PC-9 (cell line): ENCODE measurements at places on chromosomes 12 and 14.
A peak's percentile ranks its signal among the peaks of the same experiment; 100 is the strongest.

DNA sequence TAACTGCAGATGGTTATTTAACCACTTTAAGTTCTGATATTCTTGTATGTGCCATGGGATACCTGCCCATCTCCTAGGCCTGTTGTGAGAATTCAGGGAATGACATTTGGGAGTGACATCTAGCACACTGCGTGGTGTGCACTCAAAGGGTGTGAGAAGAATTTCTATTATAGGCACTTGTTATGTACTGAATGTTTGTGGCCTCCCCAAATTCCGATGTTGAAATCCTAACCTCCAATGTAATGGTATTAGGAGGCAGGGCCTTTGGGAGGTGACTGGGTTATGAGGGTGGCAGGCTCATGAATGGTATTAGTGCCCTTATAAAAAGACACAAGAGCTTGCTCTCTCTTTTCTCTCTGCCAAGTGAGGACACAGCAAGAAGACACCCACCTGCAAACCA, 27.6 kb downstream of the VCPKMT start:
- no peak for DNase-seq

DNA sequence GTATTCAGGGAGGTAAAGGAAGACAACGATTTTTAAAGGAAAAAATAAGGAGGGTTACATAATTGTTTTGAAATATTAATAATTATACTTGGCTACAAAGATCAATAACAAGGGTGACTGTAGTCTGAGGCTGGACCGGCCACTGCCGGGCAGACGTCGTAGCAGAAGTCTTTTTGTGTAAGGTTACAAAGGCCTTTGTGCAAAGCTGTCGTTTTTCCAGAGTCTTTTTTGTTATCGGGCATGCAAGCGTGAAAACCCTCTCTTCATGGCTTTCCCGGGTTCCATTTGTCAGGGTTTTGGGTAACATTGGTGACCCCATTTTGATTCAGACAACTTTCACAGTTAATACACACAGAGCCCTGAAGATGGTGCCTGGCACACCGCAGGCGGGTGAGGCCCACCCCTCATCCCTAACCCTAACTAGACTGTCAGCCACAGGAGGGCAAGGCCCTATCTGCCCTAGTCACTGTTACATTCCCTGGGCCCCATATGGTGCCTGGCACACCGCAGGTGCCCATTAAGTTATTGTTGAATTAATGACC, 31.3 kb downstream of the RILPL1 start:
- DNase-seq: no peak

DNA sequence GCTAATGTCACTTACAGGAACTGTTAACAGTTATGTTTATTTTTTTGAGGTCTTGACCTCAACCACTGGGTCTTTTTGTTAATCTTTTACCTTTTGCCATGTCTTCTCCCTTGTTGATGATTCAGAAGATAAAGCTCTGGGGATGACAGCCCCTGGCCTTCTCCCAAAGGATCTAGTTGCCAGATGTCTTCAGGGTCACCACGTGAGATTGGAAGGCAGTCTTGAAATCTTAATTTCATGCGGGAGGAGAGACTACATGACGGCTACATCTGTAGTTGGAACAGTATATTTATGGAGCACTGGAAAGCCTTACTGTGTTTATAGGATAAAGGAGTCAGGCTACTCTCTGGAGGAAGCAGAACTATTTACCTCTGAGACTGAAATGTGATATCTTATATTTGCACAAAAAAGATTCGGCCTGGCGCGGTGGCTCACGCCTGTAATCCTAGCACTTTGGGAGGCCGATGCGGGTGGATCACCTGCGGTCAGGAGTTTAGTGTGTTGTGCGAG, 5.6 kb downstream of the MLEC start:
- DNase-seq: no peak

- DNase-seq: no peak
These were observed 8.4 kb upstream of the KRT80 start for GRCh38 chr12:52200086-52200780.

- no peak for DNase-seq
These were observed 282.0 kb downstream of the ERC1 start for GRCh38 chr12:1273051-1273450.

- peak; percentile 60 for DNase-seq
These were observed 17.4 kb downstream of the ISCA2 start for GRCh38 chr14:74510959-74511409.

- DNase-seq: no peak
These were observed 104.0 kb upstream of the PLEKHA5 start for GRCh38 chr12:19025582-19025981.
